Activated naive CD8-positive, alpha-beta T cell treated with anti-CD3 and anti-CD28 coated beads, Interleukin-2, amount 50 U/mL, for 24 hours (primary cell): ENCODE measurements at places on chromosomes 3 and 15.
A peak's percentile ranks its signal among the peaks of the same experiment; 100 is the strongest.

- H3K27me3 ChIP-seq, result peaks cover 5% of the 10 kb centered on the region
- no peak within 1 kb of the TSS for H3K27ac ChIP-seq
- no peak for DNase-seq
- no peak within 1 kb of the TSS for H3K4me3 ChIP-seq
- H3K36me3 ChIP-seq, result no peaks in the 10 kb centered on the region
- no peaks in the 10 kb centered on the region for H3K4me1 ChIP-seq
Measured at GRCh38 chr3:46612324-46612723, at the start of gene FAM240A. TSS of gene FAM240A (plus strand) at chr3:46612525. CDS start at chr3:46612684, 159 bp downstream.

DNA sequence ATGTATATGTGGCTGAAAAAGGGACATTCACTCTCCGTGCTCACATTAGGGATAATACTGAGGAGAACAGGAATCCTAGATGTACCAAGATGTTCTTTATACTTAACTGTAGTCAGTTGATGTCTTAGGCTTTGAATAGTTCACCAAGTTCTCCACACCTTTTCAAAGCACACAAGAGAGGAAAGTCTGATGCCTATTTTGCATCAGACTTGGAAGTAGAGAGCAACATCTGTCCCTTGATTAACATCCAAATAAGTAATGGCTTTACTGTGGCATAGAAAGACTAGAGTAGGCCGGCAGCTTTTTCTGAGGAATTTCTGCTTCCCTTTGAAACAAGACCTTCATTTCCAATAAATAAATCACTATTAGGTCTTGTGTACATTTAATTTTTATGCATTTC, 34.0 kb downstream of the PIGB start:
- DNase-seq, result no peak
- no peaks in the 10 kb centered on the region for H3K27me3 ChIP-seq
- no peak overlapping the region for H3K27ac ChIP-seq
- no peaks in the 10 kb centered on the region for H3K4me1 ChIP-seq
- no peak overlapping the region for H3K4me3 ChIP-seq

- H3K27me3 ChIP-seq, result peaks cover 6% of the 10 kb centered on the region
- DNase-seq, result no peak
- H3K27ac ChIP-seq, result no peak overlapping the region
- no peak overlapping the region for H3K4me3 ChIP-seq
Measured at GRCh38 chr15:73886717-73887345, 13.5 kb downstream of the TBC1D21 start.

- H3K4me3 ChIP-seq, result no peak overlapping the region
- peaks cover 15% of the 10 kb centered on the region for H3K27me3 ChIP-seq
- no peaks in the 10 kb centered on the region for H3K4me1 ChIP-seq
- no peak overlapping the region for H3K27ac ChIP-seq
- DNase-seq, result no peak
Measured at GRCh38 chr15:38843736-38844590, 279.3 kb upstream of the RASGRP1 start.

DNA sequence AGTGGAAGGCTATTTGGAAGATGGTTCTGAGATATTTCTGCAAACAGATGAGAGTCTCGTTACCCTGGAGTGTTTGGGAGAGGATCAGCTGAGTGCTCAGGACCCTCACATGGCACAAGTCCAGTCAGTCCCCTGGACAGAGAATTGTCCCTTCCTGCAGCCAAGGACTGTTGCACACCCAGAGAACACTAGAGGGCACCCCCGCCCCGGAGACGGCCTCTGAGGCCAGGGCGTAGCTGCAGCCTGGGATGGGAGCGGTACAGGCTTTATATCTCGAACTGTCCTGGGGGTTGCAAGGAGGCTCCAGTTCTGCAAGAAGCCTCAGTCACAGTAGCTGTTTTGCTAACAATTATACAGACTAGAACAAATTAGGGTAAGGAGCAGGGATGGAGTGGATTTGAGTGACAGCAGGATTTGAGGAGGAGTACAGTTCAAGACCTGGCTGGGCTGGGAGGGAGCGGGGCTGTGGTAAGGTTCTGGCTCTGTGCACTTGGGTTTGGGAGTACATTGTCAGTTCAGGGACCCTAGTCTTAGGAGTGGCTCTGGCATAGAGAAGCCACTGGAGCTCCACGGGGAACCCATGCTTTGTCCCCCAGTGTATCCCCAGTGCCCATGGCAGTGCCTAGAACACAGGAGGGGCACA, 67.6 kb upstream of the HACD2 start:
- DNase-seq, result peak; percentile 58
- no peaks in the 10 kb centered on the region for H3K4me1 ChIP-seq
- H3K36me3 ChIP-seq, result no peaks in the 10 kb centered on the region
- peaks cover 2% of the 10 kb centered on the region for H3K27me3 ChIP-seq
- H3K4me3 ChIP-seq, result no peak overlapping the region

DNA sequence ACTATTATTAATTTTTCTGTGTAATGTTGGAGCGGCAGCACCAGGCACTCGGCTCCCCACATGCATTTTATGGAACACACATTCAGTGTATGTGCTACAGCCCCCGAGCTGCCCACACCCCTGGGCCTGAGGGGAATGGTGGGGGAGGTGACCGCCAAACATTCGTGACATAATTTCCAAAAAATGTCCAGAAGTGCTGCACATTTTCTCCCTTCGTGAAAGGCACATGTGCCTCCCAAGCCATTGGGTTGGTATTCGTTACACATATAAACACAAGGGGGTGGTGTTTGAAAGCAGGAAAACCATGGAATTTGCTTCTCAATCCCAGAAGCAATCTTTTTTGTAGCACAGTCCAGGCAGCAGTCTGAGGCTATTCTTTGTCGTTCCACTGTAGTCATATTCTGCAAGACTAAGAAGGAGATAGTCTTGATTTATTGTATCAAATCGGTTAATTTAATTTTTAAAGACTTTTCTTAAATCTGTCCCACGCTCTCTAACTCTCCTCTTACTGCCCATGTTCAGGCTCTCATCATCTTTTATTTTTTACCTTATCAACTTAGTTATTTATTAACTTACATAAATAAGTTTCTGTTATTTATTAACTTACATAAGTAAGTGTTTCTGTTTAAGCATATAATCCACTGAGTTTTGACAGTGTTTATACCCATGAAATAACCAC, 39.2 kb upstream of the POLR2M start:
- DNase-seq, result no peak
- H3K36me3 ChIP-seq, result no peaks in the 10 kb centered on the region
- H3K27me3 ChIP-seq, result peaks cover 10% of the 10 kb centered on the region
- no peaks in the 10 kb centered on the region for H3K4me1 ChIP-seq
- no peak overlapping the region for H3K4me3 ChIP-seq

GRCh38 chr3:46829699-46830208, 33.5 kb downstream of the MYL3 start:
- no peak overlapping the region for H3K4me3 ChIP-seq
- DNase-seq, result peak; percentile 53
- H3K36me3 ChIP-seq, result no peaks in the 10 kb centered on the region
- peaks cover 11% of the 10 kb centered on the region for H3K4me1 ChIP-seq
- no peak overlapping the region for H3K27ac ChIP-seq

DNA sequence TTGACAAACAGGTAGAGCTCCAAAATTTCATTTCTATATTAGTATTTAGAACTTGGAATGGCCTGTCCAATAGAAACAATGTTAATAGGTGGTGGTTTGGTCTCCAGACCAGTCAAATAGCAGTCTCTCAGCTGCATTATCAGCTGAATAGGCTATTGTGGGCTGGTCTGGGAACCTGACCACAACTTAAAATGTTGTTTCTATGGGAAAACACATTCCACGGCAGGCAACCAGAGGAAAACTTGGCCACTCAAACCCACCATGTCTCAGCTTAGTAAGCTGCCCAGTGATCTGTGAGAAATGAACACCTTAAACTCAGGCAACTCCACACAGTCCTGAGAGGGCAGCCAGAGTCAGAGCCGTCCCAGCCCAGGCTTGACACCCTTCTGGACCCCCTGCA, 20.4 kb downstream of the FBN1 start:
- no peaks in the 10 kb centered on the region for H3K27me3 ChIP-seq
- peaks cover 3% of the 10 kb centered on the region for H3K4me1 ChIP-seq
- no peaks in the 10 kb centered on the region for H3K36me3 ChIP-seq
- no peak overlapping the region for H3K27ac ChIP-seq

- no peak overlapping the region for H3K4me3 ChIP-seq
- H3K4me1 ChIP-seq, result no peaks in the 10 kb centered on the region
- H3K27ac ChIP-seq, result no peak overlapping the region
- peaks cover 12% of the 10 kb centered on the region for H3K27me3 ChIP-seq
- DNase-seq, result no peak
Measured at GRCh38 chr3:53612508-53612907, 118.1 kb downstream of the CACNA1D start.

- H3K27me3 ChIP-seq, result no peaks in the 10 kb centered on the region
- DNase-seq, result no peak
- H3K27ac ChIP-seq, result no peak overlapping the region
- H3K36me3 ChIP-seq, result no peaks in the 10 kb centered on the region
Measured at GRCh38 chr3:20320489-20320888, 134.5 kb upstream of the SGO1 start.

GRCh38 chr3:60366486-60366885, 884.8 kb downstream of the FHIT start:
- H3K27ac ChIP-seq, result no peak overlapping the region
- H3K27me3 ChIP-seq, result no peaks in the 10 kb centered on the region
- H3K4me1 ChIP-seq, result peaks cover 31% of the 10 kb centered on the region
- DNase-seq, result no peak
- peaks cover 2% of the 10 kb centered on the region for H3K36me3 ChIP-seq
- no peak overlapping the region for H3K4me3 ChIP-seq

DNA sequence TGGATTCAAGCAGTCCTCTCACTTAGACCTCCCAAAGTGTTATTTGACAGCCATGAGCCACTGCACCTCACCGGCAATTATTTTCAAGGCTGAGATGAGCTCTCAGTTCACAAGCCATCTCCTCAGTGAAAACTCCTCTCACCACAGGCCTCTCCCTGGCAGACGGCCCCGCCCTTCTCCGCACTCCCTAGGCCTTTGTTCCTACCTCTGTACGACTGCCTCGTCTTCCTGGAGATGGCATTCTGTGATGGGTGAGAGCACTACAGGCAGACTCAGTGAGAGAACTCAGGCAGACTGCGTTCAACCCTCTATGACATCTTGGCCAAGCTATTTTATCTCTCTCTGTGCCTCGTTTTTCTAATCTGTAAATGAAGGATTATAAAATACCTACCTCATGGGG, 67.0 kb upstream of the TPM1 start:
- H3K27me3 ChIP-seq, result no peaks in the 10 kb centered on the region
- no peak overlapping the region for H3K4me3 ChIP-seq
- DNase-seq, result no peak
- H3K4me1 ChIP-seq, result no peaks in the 10 kb centered on the region
- H3K27ac ChIP-seq, result no peak overlapping the region

DNA sequence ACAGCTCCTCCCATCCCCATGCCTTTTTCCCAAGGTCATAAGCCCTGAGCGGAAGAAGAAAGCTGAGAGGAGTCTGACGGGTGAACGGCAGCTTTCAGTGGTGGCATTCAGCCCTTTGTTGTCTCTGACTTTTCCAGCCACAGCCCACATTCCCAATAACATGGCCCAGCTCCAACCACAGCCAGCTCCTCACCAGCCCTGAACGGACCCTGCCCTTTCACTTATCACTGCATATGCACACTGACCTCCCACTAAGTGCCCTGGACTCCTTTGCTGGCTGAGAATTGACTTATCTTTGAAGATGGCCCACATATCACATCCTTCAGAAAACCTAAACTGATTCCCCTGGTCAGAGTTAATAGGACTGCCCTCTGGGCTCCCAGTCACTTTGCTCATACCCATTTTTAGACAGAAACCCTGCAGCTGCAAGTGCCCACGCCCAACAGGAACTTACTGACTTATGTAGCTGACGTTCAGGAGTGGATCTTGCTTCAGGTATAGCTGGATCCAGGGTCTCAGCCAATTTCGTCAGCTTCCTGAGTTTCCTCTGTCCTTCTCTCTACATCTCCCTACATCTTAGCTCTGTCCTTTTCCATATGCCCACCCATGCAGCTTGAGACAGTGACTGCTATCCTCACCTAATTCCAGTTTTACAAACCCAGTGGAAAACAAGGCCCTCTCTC, 348.5 kb upstream of the PROK2 start:
- H3K4me1 ChIP-seq, result peaks cover 45% of the 10 kb centered on the region
- H3K27me3 ChIP-seq, result peaks cover 1% of the 10 kb centered on the region
- H3K4me3 ChIP-seq, result no peak overlapping the region
- no peak for DNase-seq

GRCh38 chr3:48016301-48016973, at the start of gene MAP4:
TSS of gene MAP4 (minus strand) at chr3:48016416. CDS start at chr3:47998860, 17,556 bp downstream.
- peaks cover 48% of the 10 kb centered on the region for H3K4me1 ChIP-seq
- peaks cover 5% of the 10 kb centered on the region for H3K36me3 ChIP-seq
- H3K27ac ChIP-seq, result peak within 1 kb of the TSS; percentile 25
- DNase-seq, result no peak

DNA sequence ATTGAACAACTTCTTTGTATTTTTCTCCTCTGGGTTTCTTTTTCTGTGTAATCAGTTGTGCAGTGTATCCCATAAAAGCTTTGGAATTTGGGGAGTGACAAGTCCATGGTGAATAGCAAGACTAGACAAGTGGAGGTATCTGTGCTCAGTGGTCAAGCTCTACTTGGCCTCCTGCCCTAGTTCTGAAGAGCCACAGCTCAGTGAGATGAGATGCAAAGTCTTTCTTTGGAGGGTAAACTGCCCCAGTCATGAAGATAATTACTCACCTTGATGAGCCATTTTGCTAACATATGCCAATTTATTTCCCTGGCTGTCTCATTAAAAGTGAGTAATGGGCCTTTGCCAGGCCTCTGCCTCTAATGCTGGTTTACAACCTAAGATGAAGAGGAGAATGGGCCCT, 271.2 kb upstream of the TRIM42 start:
- H3K4me1 ChIP-seq, result no peaks in the 10 kb centered on the region
- no peak overlapping the region for H3K4me3 ChIP-seq
- no peak for DNase-seq
- no peaks in the 10 kb centered on the region for H3K36me3 ChIP-seq
- H3K27me3 ChIP-seq, result peaks cover 3% of the 10 kb centered on the region

GRCh38 chr15:60397772-60398445, at the start of gene ANXA2:
TSS of gene ANXA2 (minus strand) at chr15:60397986. CDS start at chr15:60386075, 11,911 bp downstream.
- peak; percentile 84 for DNase-seq
- H3K4me1 ChIP-seq, result peaks cover 46% of the 10 kb centered on the region
- H3K36me3 ChIP-seq, result peaks cover 21% of the 10 kb centered on the region
- peak within 1 kb of the TSS; percentile 91 for H3K4me3 ChIP-seq

GRCh38 chr3:104460477-104461406, 906.0 kb upstream of the ALCAM start:
- H3K4me1 ChIP-seq, result no peaks in the 10 kb centered on the region
- H3K4me3 ChIP-seq, result no peak overlapping the region
- DNase-seq, result no peak
- no peaks in the 10 kb centered on the region for H3K27me3 ChIP-seq

- H3K4me1 ChIP-seq, result no peaks in the 10 kb centered on the region
- no peak overlapping the region for H3K4me3 ChIP-seq
- peaks cover 3% of the 10 kb centered on the region for H3K27me3 ChIP-seq
- H3K27ac ChIP-seq, result no peak overlapping the region
Measured at GRCh38 chr15:100769043-100769974, 110.3 kb upstream of the ALDH1A3 start.

- H3K27me3 ChIP-seq, result peaks cover 2% of the 10 kb centered on the region
- H3K4me1 ChIP-seq, result no peaks in the 10 kb centered on the region
- no peak overlapping the region for H3K4me3 ChIP-seq
- DNase-seq, result no peak
Measured at GRCh38 chr3:161171639-161172552, 49.2 kb upstream of the NMD3 start.

GRCh38 chr3:13628432-13628831, 79.5 kb downstream of the FBLN2 start:
- no peaks in the 10 kb centered on the region for H3K27me3 ChIP-seq
- H3K36me3 ChIP-seq, result no peaks in the 10 kb centered on the region
- H3K27ac ChIP-seq, result no peak overlapping the region
- H3K4me1 ChIP-seq, result no peaks in the 10 kb centered on the region
- H3K4me3 ChIP-seq, result no peak overlapping the region

GRCh38 chr3:4908433-4909156, 70.6 kb upstream of the BHLHE40 start:
- no peak for DNase-seq
- H3K4me3 ChIP-seq, result peak overlapping the region; percentile 46
- H3K27me3 ChIP-seq, result no peaks in the 10 kb centered on the region
- peaks cover 63% of the 10 kb centered on the region for H3K4me1 ChIP-seq
- H3K36me3 ChIP-seq, result peaks cover 3% of the 10 kb centered on the region
